ENCODE measurements at places on chromosomes 11 and 22.

GRCh38 chr22:25714739-25715138 lies 27.2 kb upstream of the MYO18B start:
- no peak for DNase-seq

- peak; percentile 17 for DNase-seq
Observed at GRCh38 chr11:121814962-121815361, 301.1 kb downstream of the BLID start.

DNA sequence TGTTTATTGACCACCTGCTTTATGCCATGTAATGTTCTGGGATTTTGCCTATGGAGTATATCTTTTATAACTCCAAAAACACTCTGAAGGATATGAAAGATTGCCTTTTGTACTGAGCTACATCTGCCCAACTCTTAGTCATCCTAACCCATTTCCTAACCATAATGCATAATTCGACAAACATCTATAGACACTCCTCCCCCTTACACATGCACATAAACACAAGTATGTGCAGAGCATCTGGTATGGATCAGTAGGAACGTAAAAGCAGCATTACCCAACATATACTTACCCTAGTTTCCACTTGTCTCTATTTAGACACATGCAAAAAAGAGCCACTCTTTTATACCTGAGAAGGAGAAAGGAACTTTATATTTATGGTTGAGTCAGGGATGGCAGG lies 272.8 kb downstream of the FAM76B start:
- no peak for DNase-seq

GRCh38 chr11:75475767-75476650 lies 43.0 kb upstream of the KLHL35 start:
- peak; percentile 60 for DNase-seq

DNA sequence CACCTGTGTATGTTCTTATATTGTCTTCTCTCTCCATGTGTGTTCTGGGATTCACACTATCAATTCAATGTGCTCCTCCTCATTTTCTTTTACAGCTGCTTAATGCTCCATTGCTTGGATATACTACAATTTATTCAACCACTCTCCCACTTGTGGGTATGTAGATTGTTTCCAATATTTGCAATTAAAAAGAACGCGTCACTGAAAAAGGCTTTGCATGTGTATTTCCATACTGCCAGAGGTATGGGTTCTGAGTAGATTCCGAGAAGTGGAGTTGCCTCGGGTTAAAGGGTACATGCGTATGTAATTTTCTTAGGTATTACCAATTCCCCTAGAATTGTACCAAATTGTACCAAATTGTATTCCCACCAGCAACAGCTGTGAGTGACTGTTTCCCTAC lies 7.0 kb upstream of the CAPN5 start:
- no peak for DNase-seq

DNA sequence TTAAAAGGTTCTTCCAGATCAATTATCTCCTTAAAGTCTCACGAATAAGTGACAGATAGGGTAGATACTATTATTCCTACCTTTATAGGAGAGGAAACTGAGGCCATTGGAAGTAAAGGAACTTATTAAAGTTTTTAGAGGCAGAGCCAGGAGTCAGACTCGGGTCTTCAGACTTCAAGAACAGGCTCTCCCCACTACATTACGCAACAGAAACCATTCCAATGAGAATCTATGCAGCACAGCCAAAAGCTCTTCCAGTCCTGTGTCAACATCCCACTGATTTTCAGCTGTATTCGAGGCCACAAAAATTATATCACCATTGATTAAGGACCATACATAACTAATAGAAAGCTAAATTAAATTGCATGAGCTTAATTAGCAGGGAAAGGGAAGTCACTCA lies 77.4 kb downstream of the RELT start:
- peak; percentile 48 for DNase-seq

GRCh38 chr22:47561766-47562165 lies 799.3 kb downstream of the TBC1D22A start:
- DNase-seq: no peak

GRCh38 chr11:77310721-77311120 lies 9.2 kb upstream of the GDPD4 start:
- no peak for DNase-seq

- DNase-seq: peak; percentile 91
Observed at GRCh38 chr11:6473451-6474412, at the start of gene TRIM3. TRIM3 (minus strand) TSS chr11:6473941; CDS start chr11:6465695, 8,246 bp downstream.

GRCh38 chr11:76419896-76420295 lies 24.9 kb upstream of the EMSY start:
- DNase-seq: peak; percentile 4

- peak; percentile 34 for DNase-seq
Observed at GRCh38 chr11:17722000-17722643, 2.8 kb downstream of the MYOD1 start.

DNA sequence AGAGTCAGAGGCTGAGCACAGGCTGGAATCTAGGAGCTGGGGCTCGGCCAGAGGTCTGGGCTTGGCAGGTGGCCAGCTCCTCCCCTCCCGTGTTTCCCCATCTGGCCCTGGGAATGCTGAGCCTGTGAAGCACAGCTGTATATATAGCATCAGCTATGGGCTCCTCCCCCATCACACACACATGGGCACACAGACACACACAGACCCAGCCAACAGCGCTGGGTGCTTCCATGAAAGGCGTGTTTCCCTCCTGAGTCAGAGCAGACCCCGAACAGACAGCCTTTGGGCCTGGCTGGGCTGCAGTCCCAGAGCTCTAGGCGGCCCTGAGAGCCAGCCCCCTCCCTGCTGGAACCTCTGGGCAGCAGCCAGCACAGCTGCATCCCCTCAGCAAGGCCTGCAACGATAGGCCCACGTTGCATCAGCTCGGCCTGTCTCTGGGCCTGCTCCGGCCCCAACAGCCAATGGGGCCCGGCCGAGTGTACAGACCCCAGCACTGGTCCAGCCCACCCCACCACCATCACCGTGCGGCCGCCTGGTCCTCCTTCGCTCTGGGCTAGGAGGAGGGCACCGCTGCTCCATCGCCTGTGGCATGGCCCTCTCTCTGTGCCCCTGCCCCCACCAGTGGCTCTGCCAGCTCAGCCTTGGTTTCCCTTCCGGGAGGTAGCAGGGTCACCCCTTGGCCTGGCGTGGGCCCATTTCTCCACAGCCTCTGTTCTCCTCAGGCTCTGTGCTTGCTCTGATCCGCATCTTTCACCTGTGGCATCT lies 7.6 kb upstream of the SERPINH1 start:
- peak; percentile 100 for DNase-seq

DNA sequence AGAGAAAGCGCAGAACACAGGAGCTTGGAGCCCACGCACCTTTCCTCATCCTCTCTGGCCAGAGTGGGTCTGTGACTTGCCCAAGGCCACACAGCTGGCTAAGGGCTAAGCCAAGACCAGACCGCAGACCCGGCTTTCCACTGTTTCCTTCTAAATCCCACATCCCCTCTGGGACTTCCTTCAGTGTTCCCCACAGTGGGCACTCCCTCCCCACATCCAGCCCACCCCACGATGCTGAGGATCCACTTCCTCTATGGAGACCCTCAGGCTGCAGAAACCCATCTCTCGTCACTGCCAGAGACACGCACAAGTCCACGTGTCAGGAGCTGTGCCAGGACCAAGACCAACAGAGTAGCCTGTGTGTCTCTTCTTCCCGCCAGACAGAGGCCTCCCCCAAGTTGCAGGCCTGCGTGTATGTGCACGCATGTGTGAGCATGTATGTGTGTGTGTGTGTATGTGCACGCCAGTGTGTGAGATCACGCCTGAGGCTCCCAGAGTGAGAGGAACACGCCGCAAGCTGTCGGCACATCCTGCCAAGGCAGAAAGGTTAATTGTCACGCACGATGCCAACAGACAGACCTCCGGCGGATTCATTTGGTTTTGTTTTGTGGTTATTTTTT lies 21.6 kb downstream of the PDGFB start:
- DNase-seq: no peak

GRCh38 chr11:73281201-73281741 lies 9.1 kb downstream of the P2RY6 start:
- DNase-seq: no peak

DNA sequence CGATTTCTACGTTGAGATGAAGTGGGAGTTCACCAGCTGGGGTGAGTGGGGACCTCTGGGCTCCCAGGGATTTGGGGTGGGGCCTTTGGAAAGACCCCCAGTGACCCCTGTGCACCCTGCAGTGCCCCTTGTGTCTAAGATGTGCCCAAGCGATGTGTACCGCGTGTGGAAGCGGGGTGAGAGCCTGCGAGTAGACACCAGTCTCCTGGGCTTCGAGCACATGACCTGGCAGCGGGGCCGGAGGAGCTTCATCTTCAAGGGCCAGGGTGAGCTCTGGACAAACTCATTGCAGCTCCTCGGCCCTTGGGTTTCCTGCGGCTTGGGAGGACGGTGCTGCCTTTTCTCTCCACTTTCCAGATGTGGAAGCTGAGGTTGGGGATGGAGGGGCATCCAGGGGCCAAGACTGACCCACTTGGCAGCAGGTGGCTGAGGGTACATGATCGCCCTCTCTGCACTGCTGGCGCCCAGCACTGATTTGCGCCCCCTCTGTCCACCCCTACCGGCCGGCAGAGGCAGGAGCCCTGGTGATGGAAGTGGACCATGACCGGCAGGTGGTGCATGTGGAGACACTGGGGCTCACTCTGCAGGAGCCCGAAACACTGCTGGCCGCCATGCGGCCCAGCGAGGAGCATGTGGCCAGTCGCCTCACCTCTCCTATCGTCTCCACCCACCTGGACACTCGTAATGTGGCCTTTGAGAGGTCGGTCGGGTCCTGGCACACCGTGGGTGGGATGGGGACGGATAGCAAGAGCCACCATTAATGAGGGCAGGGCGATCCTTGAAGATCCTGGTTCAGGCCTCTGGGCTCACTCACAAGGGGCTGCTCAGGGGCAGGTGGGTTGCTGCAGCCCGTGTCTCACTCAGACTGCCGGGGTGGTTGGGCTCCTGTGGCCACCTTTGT lies 2.6 kb downstream of the ANKRD13D start:
- DNase-seq: no peak

DNA sequence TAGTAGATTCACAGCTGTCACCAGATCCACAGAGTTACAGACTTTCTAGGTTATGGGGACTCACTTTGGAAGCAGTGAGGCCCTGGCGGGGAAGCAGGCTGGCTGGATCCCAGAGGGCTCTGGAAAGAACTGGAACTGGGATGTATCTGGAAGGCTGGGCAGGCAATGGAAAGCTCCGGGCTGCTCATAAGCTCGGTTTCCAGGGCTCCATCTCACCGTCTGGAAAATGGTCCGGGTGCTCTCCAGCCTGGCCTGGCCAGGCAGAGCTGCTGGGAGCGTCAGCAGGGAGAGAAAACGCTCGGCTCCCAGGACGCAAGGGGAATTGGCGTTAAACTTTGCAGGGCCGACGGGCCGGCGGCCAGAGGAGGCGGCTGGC lies 335 bp upstream of the SEZ6L start:
- no peak for DNase-seq

GRCh38 chr11:36566407-36567053 lies 1.3 kb upstream of the RAG1 start:
- DNase-seq: no peak

DNA sequence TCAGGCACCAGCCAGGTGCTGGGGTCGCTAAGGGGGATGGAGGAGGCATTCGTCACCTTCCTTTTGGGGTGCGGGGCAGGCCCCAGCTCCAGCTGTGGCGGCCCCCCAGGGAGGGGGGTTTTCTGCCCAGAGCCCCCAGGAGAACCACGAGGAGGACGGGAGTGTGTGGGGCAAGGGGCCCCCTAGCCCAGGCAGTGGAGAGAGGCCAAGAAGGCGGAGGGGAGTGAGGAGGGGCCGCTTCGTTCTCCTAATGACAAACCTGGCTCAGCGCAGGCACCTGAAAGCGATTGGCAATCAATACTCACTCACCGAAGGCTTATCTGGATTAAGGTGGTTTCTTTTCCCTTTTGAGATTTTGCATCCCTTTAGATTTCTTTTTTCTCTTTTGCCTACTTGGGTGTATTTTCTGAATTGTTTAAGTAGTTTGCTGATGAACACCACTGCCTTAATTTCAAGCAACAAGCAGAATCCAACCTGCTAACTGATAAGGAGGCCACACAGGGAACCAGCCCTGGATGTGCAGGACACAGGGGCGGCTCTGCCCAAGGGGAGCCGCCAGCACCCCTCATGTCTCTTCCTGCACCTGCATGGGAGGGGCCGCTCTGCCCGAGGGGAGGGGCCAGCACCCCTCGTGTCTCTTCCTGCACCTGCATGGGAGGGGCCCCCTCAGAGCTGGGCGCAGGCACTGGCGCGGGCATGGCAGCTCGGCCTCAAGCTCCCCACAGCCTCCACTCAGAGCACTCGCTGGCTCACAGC lies 122.3 kb downstream of the BRD1 start:
- no peak for DNase-seq

GRCh38 chr11:123354371-123354975 lies 75.6 kb upstream of the GRAMD1B start:
- no peak for DNase-seq

DNA sequence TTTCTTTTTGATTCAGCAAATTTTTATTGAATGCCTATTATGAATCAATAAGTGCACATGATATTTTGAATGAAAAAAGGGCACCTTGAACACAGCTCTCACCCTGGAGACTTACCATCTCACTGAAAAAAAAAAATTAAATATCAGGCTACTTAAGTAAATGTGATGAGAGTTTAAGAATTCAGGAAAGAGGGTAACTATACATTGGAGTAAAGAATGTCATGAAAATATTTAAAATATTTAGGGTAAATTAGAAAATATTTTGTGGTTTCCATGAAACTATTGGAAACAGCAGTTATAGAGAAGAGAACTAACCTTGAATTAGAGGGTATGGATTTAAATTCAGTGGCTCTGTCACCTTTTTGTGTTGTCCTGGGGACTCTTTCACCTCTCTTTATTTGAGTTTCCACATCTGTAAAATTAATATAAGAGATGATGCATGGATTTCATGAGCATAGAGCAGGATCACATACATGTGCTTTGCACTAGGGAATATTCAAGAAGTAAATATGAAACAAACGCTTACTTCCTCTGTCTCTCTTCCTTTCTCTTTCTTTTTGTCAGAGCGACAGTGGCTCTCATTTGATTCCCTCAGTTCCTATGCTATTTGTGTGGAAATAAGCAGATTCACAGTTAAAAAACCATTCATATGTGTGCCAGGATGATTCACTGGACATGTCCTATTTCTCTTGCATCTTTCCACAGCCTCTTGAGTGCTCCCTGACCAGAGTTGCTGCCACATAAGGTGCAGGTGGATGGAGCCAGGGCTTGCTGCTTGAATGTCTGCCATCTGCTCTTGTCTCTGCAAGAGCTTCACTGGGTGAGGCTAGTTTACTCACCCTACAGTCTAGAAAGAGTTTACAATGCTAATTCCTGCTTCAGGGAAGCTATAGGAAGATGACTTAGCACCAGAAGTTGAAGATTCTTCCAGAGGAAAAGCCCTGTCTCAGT lies 533.1 kb downstream of the ETS1 start:
- DNase-seq: no peak

DNA sequence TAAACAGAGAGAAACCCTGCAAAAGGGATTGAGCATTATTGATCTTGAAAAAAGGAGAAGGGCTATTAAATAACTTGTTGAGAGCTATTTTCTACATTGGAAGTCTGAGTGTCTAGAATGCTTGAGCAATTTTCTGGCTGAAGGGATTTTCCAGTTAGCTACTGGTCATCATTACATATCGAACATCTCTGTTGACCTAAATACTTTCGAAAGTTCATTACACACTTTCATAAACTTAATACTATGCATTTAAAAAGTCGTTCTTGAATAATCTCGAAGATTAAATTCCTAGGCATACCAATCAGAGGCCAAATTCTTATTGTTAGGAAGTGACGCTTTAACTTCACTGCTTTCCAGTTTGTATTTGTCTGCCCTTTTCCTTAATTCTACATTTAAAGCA lies 13.7 kb downstream of the ETS1 start:
- DNase-seq: no peak
